ENCODE measurements at places on chromosomes 6 and 20.

GRCh38 chr20:38612751-38613515, 11.3 kb downstream of the ARHGAP40 start:
- no peak for DNase-seq

GRCh38 chr6:36969240-36969691, 14.7 kb downstream of the PI16 start:
- DNase-seq = no peak

DNA sequence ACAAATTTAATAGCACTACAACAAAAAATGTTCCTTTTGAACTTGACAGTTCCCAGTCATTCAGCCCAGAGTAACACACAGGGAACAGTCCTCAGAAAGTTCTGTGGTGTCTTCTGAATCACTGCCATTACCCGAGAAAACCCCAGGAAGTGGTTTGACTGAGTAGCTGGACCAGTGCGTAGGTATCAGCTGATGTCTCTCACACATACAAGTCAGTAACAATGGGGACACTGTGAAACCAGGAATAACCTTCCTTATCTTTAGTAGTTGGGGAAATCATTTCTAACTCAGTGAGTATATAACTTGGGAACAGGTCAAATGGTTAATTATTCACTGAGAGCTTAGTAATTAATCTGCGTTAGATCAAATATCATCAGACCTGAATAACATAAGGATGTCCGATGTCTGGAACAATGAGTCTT, 73.1 kb downstream of the HIVEP2 start:
- DNase-seq = no peak

DNA sequence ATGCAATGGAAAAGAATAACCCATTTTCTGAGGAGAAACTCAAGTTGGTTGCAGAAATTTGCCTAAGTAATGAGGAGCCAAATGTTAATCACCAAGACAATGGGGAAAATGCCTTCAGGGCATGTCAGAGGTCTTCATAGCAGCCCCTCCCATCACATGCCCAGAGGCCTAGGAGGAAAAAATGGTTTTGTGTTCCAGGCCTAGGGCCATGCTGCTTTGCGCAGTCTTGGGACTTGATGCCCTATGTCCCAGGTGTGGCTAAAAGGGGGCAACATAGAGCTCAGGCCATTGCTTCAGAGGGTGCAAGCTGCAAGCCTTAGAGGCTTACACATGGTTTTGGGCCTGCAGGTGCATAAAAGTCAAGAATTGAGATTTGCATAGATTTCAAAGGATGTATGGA, 485.9 kb downstream of the EYS start:
- no peak for DNase-seq

- no peak for DNase-seq
These were observed 17.2 kb downstream of the UNC5CL start for GRCh38 chr6:41021832-41022231.

GRCh38 chr6:158329531-158329930, 17.3 kb downstream of the TULP4 start:
- DNase-seq = no peak

GRCh38 chr20:54214566-54214965, 6.7 kb downstream of the PFDN4 start:
- DNase-seq = no peak

DNA sequence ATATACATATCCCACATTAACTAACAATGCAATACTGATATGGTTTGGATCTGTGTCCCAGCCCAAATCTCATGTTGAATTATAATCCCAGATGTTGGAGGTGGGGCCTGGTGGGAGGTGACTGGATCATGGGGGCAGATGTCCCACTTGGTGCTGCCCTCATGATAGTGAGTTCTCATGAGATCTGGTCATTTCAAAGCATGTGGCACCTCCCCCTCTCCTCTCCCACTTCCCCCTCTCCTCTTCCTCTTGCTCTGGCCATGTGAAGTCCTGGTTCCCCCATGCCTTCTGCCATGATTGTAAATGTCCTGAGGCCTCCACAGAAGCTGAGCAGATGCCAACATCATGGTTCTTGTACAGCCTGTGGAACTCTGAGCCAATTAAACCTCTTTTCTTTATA, 71.2 kb downstream of the FYN start:
- no peak for DNase-seq

DNA sequence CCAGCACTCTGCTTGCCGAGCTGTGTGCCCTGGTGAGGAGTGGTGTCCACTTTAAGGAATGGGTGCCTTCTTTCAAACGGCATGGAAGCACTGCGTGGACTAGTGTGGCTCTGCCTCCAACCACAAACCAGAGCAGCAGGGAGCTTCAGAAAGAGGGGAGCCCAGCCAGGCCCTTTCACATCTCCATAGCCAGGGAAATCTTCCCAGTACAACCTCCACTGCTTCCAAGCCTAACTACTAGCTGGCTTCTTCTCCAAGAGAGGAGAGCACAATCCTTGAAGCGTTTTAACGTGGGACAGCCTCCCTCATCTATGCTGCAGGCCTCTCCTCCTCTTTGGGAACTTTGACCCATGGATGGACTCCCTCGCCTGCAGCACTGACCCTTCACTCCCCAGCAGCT, 26.7 kb downstream of the TNXB start:
- DNase-seq = no peak

DNA sequence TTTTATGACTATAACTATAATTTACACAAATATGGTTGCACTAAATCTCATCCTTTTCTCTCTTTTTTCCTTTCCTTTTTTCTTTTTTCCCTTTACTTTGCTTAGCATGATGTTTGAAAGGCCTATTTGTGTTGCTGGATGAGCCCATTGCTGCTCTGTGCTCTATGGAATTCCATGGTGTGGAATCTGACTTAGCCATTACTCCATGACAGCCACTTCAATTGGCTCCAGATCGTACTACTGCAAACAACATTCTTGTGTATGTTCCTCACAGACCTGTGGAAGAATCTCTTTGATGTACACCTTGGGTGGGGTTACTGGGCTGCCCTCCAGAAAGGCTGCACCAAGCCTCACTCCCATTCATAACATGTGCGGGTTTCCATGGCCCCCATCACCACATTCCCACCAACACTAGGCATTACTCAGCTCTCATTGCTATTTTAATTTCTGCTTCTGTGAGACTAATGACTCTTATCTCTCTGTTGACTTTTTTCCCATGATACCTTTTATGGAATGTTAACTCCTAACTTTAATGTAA, 979.0 kb downstream of the KIF16B start:
- no peak for DNase-seq

DNA sequence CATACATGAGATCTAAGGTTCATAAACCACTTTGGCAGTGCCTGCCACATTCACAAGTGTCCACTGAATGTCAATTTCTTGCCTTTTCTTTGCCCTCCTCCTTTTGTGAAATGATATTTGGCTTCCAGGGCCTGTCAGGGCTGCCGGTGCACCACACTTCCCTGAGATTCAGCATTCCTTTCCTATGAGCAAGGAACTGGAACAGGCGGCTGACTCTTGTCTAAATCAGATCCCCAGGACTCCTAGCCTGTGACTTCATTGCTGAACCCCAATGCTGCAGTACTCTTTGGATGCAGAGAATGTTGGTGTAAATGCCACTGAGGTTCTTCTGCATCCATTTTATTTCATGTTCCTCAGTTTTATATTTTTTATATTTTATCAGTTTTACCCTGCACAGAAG, 172.2 kb downstream of the ARID1B start:
- no peak for DNase-seq
